ENCODE measurements at places on chromosomes 1 and 21.

- DNase-seq, result no peak
These were observed 16.9 kb upstream of the GRHL3 start for GRCh38 chr1:24302209-24302611.

GRCh38 chr21:42258150-42258884 lies 39.4 kb downstream of the ABCG1 start:
- peak; percentile 53 for DNase-seq

DNA sequence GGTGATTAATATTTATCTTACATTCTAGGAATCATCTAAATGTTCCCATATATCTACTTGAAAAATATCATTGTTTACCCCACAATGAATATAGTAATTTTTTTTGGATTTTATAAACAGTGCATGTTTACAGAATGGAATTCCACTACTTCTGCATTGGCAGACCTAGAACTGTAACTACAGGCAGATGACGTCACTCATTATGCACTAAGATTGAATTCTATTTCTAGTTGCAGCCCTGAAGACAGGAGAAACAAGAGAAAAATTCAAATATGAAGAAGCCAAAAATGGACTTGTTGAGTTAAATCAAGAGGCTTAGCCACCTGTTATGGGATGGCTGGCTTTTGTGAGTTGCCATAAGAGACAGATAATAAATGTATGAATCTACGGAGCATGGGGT lies 364.7 kb downstream of the PCP4 start:
- no peak for DNase-seq

DNA sequence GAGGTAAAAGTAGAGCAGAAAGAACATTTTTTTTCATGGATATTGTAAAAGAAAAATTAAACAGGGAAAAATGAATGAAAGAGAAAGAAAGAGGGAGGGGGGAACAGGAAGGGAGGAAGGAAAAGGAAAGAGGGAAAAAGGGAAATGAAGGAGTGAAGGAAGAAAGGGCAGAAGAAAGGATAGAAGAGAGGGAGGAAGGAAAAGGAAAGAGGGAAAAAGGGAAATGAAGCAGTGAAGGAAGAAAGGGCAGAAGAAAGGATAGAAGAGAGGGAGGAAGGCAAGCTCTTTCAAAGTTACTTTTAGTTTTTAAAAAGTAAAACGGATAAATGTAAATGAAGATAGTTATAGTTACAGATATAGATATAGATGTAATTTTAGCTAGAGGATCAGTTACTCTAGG lies 1676.7 kb downstream of the MRPL39 start:
- DNase-seq, result no peak

DNA sequence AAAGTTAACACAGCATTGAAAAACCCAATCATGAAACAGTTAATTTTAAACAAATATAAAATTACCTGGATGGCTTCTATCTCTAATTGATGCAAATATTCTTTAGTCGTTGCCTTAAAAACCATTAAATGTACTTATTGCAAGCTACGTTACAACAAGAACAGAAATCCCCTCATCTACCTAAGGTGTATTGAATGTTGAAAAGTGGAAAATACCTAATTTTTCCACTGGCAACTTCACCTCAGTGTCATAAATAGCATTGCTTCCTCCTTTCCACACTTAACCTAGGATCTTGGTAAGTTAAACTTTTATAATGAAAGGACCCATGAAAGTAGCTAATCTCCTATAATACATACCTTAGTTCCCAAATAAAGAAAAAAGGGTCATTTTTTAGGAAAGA lies 5.4 kb downstream of the GADD45A start:
- DNase-seq, result no peak

DNA sequence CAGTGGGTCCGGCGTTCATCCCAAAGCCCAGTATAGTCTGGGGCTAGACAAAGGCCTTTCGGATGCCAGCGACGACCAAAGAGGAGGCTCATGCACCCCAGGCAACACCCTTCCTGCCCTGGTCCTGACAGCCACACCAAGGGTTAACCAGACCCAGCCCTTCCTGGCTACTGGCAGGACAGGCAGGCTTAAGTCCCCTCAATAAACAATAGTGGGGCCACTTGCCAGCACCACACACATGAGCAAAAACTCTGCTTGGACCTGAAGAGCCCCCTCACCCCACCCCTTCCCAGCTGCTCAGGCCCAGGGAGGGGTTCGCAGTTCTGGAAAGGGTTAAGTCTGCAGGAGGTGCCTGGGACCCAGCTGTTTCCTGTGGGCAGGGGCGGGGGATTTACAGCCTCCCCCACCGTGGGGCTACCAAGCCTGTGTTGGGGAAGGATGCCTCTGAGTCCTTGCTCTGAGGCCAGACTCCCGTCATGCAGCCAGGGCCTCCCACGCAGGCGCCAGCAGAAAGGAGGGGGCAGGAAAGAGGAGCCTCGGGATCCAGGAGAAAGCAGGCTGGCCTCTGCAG lies 18.2 kb downstream of the PHLDA3 start:
- DNase-seq, result no peak

DNA sequence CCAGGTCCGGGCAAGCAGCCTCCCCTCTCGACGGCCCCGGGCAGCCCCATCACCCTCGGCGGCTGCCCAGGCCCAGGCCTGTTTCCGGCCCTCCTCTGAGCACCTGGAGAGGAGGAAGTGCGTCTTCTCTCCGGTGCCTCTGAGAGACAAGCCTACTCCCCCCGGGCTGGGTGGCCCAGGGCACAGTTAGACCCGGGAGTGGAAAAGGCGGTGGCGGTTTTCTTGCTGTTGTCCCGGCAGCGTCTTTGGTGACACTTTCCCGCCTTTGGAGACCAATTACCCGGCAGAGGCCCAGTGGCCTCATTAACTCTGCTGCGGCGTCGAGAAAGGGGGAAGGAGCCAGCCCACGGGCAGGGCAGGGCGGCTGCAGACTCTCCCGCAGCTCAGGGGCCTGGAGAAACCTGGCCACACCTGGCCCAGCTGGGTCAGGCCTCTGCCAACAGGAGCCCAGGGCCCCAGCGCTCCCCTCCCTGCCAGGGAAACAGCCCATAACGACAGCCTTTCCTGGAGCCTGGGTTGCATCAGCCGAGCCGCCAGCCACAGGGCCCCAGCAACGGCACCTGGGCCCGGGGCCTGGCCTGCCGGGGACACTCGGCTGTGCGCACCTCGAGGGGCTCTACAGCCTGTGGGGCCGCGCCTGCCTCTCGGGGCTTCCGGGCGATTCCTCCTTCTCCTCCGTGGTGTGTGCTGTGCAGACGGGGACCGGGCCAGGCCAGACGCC lies 28.4 kb upstream of the C1orf159 start:
- DNase-seq, result no peak

GRCh38 chr21:39523399-39523798 lies 71.6 kb downstream of the SH3BGR start:
- DNase-seq, result no peak

DNA sequence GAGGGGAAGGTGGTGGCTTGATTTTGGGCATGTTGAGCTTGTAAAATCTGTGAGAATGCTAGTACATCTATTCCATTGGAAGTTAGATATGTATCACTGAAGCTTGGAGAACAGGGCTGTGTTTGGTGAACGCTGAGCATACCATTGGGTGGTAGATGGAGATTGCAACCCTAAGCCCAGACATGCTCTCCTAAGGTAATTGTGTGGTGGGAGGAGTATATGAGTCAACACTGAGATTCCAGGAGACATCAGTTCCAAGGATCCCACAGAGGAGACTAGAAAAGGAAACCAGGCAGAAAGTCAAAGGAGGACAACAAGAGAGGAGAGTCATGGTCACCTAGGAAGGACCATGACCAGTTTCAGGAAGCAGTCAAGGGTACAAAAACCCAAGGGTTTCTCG lies 60.4 kb downstream of the KIF21B start:
- DNase-seq, result no peak

- no peak for DNase-seq
These were observed 2.2 kb downstream of the IKBKE start for GRCh38 chr1:206472454-206472853.
